ENCODE measurements at places on chromosomes 12 and 14.

DNA sequence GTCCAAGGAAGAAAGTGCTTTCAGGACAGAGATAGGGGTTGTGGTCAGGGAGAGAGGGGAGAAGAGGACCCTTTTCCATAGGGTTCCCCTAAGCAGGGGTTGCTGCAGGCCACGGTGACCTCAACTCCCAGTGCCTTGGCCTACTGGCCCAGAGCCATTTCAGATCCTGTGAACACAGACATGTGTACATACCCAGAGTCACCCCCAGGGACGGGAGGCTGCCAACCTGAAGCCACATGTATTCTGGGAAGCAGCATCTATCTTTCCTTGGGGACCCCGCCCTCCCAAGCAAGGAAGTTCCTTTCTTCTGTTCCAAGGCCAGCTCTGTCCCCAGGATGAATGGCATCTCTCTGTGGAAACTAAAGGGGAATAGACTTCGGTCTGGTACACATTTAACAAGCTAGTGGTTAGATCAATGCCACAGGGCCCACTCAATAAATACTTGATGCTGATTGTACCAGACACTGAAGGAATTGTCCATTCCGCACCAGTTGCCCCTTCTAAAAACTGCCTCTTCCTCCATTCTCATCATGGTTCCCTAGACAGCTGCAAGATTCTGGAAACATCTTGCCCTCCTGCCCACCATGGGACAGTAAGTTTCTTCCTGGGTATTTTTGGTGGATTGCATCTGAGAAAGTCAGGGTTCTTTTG is 25.2 kb upstream of the DGLUCY start:
- H3K36me3 ChIP-seq: no peaks in the 10 kb centered on the region
- H3K4me1 ChIP-seq: peaks cover 13% of the 10 kb centered on the region
- H3K4me3 ChIP-seq: no peak overlapping the region
- no peaks in the 10 kb centered on the region for H3K27me3 ChIP-seq

DNA sequence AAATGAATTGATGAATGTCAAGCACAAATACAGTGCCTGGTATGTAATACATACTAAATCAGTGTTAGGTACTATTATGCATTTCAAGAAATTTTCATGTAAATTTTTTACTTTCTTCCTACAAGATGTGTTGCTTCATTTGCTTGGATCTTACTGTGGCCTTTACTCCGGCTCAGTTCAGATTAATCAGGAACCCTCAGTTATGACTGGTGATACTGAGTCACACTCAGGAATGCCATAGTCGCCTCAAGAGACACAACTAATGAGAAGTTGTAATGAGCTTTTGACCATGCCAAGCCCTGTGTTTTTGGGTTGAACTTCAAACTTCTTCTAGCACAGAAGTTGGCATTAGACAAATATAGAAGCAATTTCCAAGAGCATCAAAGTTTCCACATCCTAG is 96.0 kb downstream of the TGFB3 start:
- DNase-seq: no peak
- H3K27me3 ChIP-seq: no peaks in the 10 kb centered on the region
- H3K4me1 ChIP-seq: peaks cover 24% of the 10 kb centered on the region
- no peak overlapping the region for H3K4me3 ChIP-seq
- H3K27ac ChIP-seq: no peak overlapping the region
- H3K36me3 ChIP-seq: peaks cover 20% of the 10 kb centered on the region

DNA sequence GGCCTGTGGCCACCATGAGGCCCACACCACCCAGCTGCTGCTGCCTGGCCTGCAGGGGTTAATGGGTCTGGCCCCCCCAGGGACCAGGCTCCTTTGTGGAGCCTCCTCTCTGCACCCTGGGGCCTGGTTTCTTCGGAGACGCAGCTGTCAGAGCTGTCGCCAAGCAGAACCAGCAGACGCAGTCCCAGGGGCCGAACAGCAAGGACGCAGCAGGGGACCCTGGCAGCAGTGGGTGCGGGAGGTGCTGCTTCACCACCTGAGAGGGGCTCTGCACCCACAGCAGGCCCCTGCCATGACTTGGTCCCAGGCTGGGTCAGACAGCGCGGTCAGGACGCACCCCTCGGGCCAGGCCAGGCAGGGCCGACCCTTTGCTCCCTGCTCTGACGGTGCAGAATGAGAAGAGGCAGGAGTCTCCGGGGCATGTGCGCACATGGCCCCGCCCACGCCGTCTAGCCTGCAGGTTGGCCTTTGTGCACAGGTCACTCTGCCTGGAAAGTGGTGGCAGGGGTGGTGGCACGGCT is 30.5 kb downstream of the JAG2 start:
- no peak overlapping the region for H3K4me3 ChIP-seq
- H3K36me3 ChIP-seq: peaks cover 22% of the 10 kb centered on the region
- peak; percentile 63 for DNase-seq
- H3K27ac ChIP-seq: no peak overlapping the region
- no peaks in the 10 kb centered on the region for H3K4me1 ChIP-seq
- no peaks in the 10 kb centered on the region for H3K27me3 ChIP-seq

GRCh38 chr12:94327809-94328208 is 131.9 kb downstream of the CEP83 start:
- no peaks in the 10 kb centered on the region for H3K4me1 ChIP-seq
- no peaks in the 10 kb centered on the region for H3K27me3 ChIP-seq
- no peak overlapping the region for H3K27ac ChIP-seq
- peaks cover 14% of the 10 kb centered on the region for H3K36me3 ChIP-seq
- no peak overlapping the region for H3K4me3 ChIP-seq

GRCh38 chr14:24409192-24409591 is 10.4 kb downstream of the NYNRIN start:
- H3K4me1 ChIP-seq: no peaks in the 10 kb centered on the region
- no peak overlapping the region for H3K27ac ChIP-seq
- H3K27me3 ChIP-seq: no peaks in the 10 kb centered on the region

DNA sequence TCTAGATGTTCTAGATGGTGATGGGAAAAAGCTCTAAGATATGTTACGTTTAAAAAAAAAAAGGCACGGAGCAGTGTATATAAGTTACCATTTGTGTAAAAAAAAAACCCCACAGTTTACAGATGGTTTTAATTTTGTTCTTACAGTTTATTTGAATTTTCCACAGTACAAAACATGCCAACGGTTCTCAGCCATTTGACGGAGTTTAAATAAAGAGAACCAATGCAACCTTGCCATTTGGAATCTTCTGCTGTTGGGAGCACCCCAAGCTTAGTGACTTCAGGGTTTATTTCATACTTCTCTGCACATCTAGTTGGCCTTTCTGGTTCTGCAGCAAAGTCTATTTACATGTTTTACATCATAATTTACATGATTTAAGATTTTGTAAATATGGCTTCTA is 7.7 kb upstream of the HPD start:
- H3K27me3 ChIP-seq: no peaks in the 10 kb centered on the region
- no peaks in the 10 kb centered on the region for H3K36me3 ChIP-seq
- H3K4me3 ChIP-seq: no peak overlapping the region
- H3K27ac ChIP-seq: no peak overlapping the region

Measured in RWPE2 (cell line).